Sciatic nerve (tissue), 2 donors: ENCODE measurements at places on chromosomes 16 and 17. TPM values are rescaled to one million over a fixed set of nuclear protein-coding genes. Genes with fewer than 3 reads are reported as not detected.

DNA sequence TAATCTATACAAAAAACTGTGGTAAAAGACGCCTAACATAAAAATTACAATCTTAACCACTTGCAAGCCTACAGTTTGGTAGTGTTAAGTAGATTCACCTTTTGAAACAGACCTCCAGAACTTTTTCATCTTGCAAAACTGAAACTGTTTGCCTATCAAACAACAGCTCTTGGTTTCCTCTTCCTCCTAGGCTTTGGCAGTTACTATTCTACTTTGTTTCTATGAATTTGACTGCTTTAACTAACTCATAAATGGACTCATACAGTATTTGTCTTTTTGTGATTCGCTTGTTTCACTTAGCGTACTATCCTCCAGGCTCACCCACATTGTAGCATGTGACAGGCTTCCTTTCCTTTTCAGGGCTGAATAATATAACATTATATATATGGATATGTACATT, 97.0 kb downstream of the PRKCA start:
- no peak for DNase-seq

DNA sequence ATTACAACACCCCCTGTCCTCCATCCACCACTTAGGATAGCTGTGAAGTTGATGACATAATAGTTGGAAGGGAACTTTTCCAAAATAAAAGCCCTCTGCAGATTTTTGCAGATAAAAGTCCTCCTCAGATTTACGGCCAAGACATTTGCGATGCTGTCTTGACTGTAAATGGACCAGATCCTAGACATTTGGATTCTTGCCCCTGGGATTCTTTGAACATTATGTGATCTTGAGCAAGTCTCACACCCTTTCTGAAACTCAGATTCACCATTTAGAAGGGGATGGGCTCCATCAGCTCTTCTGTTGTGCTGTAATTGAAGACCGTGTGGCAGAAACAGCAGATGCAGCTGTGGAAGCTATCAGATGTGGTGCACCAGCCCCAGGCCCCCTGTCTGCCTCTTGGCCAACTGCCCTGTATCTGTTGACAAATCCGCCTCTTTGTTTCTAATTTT, 153.9 kb upstream of the CACNG3 start:
- DNase-seq = no peak

- no peak for DNase-seq
Measured at GRCh38 chr17:14211801-14212200, 24.9 kb downstream of the CDRT15 start.

DNA sequence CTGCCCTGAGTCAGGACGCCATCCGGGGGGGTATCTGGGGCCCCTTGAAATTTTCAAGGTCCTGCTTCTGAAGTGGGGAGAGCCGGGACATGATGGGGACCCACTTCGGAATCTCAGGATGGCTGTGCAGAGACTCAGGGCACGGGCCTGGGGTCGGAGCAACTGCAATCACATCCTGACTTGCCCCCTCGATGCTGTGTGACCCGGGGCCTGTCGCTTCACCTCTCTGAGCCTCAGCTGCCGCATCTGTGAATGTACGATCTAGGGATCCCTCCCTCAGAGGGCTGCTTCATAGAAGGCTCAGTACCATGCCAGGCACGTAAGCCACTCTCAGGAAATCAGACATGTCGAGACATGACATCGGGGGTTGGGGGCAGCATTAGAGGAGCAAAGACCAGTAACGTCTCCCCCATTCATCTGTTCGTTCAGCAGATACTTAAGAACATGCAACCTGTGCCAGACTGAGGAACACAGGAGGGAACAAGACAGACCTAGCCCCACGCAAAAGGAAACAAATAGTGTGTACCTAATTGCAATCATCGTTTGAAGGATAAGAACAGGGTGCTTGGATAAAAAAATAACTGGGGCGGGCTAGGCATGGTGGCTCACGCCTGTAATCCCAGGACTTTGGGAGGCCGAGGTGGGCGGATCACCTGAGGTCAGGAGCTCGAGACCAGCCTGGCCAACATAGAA, 229.6 kb downstream of the PARN start:
- no peak for DNase-seq

- DNase-seq = peak; percentile 76
Measured at GRCh38 chr16:70577256-70577698, 53.7 kb downstream of the SF3B3 start.

DNA sequence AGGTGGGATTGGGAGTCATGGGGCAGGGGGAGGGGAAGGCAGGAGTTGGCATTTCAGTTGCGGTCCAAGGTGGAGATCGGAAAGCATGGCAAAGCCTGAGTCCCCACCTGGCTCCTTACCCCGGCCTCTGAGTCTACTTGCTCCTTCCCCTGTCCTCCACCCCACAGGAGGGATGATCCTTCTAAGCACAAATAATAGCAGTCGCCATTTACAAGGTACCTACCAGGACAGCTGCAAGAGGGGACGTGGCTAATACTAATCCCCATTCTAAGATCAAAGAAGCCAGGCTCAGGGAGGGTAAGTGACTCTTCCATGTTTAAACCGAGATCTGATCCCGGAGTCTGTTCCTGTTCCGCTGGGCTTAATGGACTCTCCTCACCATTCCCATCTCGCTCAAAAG, 396.3 kb downstream of the SLC39A11 start:
- no peak for DNase-seq

- DNase-seq = no peak
Measured at GRCh38 chr17:21141331-21141730, 14.6 kb downstream of the DHRS7B start.

- DNase-seq = no peak
Measured at GRCh38 chr17:83080579-83080857, 1.1 kb downstream of the METRNL start.

- no peak for DNase-seq
Measured at GRCh38 chr16:81680444-81681275, 98.4 kb upstream of the PLCG2 start.

DNA sequence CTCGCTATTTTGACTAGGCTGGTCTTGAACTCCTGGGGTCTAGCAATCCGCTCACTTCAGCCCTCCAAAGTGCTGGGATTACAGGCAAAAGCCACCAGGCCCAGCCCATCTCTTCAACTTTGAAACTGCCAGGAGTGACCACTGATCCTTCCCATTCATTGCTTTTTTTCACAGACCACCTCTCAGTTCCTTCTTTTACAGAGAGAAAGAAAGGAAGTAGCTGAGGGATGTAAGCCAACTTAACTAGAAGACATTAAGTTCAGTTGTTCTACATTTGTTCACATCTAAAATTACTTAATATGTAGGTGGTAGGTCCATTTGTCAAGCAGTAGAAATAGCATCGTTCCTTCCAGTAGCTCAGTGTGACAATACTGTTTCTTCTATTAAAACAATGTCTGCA, 219.8 kb downstream of the STX8 start:
- DNase-seq = no peak

- DNase-seq = no peak
Measured at GRCh38 chr17:50839591-50840310, 4.4 kb downstream of the WFIKKN2 start.

DNA sequence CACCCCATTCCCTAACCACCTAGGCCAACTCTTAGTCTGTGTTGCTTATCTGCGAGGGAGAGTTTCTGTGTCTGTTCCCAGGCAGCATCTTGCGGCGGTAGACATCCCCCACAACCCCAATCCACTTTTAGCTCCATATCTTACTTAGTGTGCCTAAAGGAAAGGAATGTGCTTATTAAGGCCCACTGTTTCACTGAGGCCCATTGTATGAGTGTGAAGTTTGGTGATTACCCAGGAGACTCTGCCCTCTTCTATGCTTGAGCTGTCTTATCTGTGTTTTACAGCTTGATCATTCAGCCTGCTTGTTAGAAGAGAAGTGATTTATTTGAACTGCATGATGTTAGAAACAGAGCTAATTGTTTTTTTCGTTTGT, 10.3 kb upstream of the MLYCD start:
- no peak for DNase-seq

Gene PRSS33
- not detected for total RNA-seq

Gene C17orf78
- not detected for total RNA-seq

Gene KRTAP1-5
- total RNA-seq = not detected

Gene SDR42E1
- total RNA-seq = 0.67 TPM

Gene PPP1R27
- not detected for total RNA-seq
